ENCODE measurements at places on chromosomes 5 and 9.

GRCh38 chr9:100455470-100455869, 17.5 kb upstream of the TMEFF1 start:
- no peak for DNase-seq

GRCh38 chr5:107092695-107093094, 578.0 kb downstream of the EFNA5 start:
- no peak for DNase-seq

- no peak for DNase-seq
These were observed 68.8 kb upstream of the NTRK2 start for GRCh38 chr9:84600739-84601138.

GRCh38 chr5:177600508-177601018, 631 bp downstream of the B4GALT7 start:
- DNase-seq = no peak

DNA sequence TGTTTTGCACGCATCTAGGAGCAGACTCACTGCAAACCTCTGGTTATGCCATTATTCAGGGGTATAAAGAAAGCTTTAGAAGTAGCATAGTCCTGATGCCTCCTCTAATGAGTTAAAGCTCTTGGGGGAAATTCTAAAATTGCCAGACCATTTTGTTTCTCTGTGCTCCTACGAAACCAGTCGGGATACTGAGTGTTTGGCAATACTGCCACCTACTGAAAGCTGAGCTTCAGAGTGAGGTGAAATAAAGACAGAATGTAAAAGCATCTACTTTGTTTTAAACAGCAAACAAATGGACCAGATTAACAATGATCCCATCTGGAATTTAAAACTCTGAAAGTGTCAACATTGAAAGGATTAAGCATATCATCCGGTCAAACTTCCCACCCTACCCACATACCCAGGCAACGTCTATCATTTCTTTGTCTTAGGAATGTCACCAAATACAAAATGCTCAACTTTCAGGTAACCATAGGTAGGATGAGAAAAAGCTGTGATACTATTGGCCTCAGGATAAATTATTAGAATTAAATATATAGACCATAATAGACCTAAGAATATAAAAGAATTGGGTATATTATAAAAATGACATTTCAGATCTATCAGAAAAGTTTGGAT, 77.8 kb upstream of the SHISAL2B start:
- no peak for DNase-seq
